ENCODE measurements at places on chromosomes 7 and 10. TPM values are rescaled to one million over a fixed set of nuclear protein-coding genes. Genes with fewer than 3 reads are reported as not detected.

- DNase-seq: no peak
Observed at GRCh38 chr10:131573707-131574106, 262.2 kb upstream of the TCERG1L start.

- DNase-seq: no peak
Observed at GRCh38 chr7:10315881-10316280, 657.8 kb upstream of the PHF14 start.

- no peak for DNase-seq
Observed at GRCh38 chr7:97012365-97013133, 7.2 kb downstream of the DLX6 start.

GRCh38 chr7:102050864-102051460, 233.5 kb downstream of the CUX1 start:
- DNase-seq: no peak

DNA sequence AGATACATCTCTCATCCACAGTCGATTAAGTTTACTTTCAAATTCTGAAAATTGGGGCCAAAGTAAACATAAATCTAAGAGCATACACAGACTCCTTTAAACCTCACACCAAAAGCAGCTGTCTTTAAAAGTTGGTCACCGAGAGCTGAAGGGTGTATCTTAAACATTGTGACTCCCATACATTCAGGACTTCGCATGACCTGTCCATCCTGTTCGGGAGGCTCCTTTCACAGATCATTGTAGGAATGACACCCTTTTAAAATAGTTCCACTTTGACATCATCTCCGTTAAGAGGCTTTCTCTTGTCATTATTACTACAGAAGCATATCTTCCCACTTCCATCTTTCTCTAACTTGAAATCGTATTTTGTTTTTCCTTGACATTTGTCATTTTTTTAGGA, 440.0 kb downstream of the DNAJB9 start:
- no peak for DNase-seq

OPN1SW gene
- total RNA-seq: not detected

DNA sequence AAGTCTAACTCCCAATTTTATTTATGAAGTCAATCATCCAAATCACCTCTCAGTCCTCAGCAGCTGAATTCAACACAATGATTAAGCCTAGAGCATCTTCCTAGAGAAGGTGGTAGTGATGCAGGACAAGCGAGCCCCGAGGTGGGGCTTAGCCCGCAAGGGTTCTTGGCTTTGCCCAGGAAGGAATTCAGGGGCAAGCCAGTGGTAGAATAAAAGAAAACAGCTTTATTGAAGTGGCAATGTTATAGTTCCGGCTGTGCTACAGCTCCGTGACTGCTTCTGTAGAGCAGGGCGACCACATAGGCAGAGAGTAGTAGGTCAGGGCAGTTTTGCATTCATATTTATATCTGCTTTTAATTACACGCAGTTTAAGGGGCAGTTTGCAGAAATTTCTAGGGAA, 18.1 kb downstream of the IL2RA start:
- no peak for DNase-seq
